ENCODE measurements at places on chromosomes 5 and 9.
A peak's percentile ranks its signal among the peaks of the same experiment; 100 is the strongest.

DNA sequence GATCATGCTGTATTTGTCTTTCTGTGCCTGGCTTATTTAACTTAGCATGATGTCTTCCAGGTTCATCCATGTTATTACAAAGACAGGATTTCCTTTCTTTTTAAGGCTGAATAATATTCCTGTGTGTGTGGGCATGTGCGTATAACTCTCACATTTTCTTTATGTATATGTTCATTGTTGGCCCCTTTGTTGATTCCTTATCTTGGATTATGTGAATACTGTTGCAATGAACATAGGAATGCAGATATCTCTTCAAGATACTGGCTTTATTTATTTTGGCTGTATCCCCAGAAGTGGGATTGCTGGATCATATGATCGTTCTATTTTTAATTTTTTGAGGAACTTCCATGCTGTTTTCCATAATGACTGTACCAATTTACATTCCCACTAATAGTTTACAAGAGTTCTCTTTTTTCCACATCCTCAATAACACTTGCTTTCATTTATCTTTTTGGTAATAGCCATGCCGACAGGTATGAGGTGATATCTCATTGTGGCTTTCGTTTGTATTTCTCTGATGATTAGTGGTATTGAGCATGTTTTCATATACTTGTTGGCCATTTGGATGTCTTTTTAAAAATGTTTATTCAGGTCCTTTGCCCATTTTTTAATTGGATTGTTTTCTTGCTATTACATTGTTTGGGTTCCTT lies 38.0 kb downstream of the CREBRF start:
- no peak for DNase-seq

DNA sequence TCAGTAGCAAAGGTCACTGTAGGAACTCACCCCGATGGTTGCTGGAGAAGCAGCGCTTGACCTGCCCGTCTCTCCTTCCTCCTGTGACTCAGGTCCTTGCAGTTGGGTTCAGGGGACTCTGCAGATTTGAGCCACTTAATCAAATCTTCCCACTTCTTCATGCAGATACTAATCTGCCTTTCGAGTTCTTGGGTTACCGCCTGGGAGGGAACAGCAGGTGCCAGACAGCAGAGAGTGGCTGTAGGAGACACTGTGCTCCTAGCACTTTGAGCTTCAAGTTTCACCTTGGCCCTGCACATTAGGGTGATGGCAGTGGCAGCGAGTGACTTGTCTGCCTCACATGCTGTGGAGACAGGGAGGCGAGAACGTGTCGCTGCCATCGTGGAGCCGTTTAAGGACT lies 478.3 kb downstream of the PSAT1 start:
- DNase-seq, result no peak

GRCh38 chr5:128706269-128706668 lies 168.2 kb upstream of the FBN2 start:
- no peak for DNase-seq

DNA sequence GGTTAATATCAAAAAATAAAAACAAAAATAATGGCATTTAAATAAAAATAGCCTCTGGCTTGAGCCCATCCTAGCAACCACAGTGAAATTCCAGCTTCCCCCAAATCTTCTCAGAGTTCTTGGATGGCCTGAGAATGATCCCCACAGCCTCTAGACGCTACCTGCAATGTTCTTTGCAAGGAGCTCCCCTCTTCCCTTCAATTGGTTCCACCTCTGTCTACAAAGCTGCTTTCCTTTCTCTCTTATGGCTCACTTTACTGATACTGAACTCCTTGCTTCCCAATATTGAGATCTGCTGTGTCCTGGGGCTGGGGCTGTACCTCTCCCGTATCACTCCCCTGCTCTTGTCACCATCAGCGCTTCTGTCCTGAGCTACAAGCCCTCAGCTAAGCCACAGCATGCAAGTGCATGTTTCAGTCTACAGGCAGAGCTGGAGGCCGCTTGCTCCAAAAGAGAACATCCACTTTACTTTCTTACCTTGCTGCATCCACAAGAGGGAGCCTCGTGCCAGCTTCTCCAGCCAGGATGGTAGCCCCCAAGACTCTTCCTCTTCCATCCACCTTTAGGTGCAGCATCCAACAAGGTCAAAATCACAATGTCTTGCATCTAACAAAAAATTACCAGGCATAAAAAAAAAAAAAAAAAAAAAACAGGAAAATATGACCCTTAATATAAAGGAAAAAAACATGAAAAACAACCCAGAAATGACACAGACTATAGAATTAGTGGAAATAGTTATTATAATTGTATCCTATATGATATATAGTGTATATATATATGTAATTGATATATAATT lies 57.4 kb upstream of the PRSS3 start:
- DNase-seq, result peak; percentile 19

GRCh38 chr9:21933281-21933680 lies 60.9 kb downstream of the CDKN2A start:
- no peak for DNase-seq

DNA sequence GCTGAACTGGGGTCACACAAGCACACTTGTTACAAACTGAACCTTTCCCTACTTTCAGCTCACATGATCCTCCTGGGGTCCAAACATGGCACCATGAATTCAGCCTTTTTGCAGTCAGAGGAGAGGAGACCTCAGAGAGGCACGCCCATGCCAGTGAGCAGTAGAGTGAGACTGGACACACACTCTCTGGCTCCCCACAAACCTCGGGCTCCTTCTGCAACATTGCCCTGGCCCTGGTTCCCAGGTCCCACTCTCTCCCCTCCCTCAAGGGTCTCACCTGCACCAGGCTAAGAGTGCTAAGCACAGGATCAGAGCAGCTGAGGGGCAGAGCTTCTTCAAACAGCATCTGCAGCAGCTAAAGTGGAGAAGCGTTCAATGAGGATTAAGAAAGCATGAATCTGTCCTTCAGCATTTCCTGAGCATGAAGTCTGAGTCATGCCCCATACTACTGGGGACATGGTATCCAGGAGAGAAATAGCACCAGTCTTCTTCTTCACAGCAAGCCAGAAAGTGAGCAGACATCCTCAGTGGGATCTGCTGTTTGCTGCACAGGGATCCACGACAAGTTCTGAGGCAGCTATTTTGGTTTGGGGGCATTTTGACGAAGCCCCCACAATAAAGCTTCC lies 27.2 kb downstream of the SLC35A4 start:
- no peak for DNase-seq

- no peak for DNase-seq
Observed at GRCh38 chr5:91486638-91487037, 103.5 kb upstream of the ARRDC3 start.

GRCh38 chr5:31133488-31133887 lies 60.0 kb upstream of the CDH6 start:
- DNase-seq, result no peak

GRCh38 chr9:18216376-18216775 lies 257.6 kb upstream of the ADAMTSL1 start:
- no peak for DNase-seq

GRCh38 chr5:109741390-109741789 lies 51.7 kb downstream of the MAN2A1 start:
- DNase-seq, result no peak

DNA sequence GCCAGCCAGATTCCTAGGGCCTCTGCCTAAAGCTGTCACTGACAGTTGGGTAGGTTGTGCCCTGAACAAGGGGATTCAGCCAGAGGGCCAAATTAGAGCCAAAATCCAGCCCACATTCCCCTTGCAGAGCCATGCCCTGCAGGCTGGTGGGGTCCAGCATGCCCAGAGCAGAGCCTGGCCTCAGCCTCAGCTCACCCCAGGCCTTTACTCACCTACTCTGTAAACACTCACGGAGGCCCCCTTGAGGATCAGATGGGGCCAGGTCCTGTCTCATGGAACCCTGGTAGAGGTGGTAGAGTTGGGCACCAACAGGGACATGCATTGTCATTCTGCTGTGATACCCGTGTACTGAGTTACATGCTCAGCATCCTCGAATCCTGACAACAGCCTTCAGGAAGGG lies 74.9 kb downstream of the LMX1B start:
- no peak for DNase-seq

DNA sequence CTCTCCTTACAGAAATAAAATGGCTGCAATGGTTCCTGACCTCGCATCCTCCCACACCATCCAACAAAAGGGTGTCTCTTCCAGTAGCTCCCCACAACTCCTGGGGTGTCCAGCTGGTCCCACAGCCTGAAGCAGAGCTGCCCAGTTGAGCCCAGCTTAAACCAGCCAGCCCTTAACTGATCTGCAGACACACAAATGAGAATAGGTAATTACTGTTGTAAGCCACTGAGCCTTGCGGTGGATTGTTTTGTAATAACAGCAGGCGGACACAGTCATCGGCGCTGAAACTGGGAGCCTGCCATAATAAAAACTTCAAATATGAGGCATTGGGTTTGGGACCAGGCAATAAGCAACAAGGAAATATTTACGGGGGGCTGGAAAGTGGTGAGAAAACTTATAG lies 10.4 kb upstream of the ZBTB43 start:
- no peak for DNase-seq

- no peak for DNase-seq
Observed at GRCh38 chr5:123597018-123597417, 85.0 kb downstream of the CSNK1G3 start.

DNA sequence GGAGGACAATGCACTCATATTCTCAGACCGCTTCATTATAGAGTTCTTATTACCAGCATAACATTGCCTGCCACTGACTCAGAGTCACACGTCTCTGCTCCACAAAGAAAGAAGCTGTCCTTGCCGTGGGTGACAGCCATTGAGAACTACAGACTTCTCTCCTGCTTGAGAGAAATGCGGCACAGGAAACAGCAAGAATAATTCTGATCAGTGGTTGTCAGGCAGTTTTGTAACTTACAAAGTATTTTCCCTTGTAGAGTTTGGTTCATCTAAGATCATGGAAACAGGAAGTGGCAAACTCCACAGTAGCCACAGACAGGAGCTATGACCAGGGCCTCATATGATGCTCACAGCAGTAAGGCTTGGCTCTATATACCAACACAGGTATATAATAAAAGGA lies 47.0 kb downstream of the KCNV2 start:
- DNase-seq, result peak; percentile 34

- DNase-seq, result no peak
Observed at GRCh38 chr9:93668261-93668871, 92.0 kb downstream of the PHF2 start.

GRCh38 chr5:2269656-2270055 lies 386.9 kb upstream of the IRX4 start:
- no peak for DNase-seq

GRCh38 chr5:119389288-119390030 lies 33.6 kb downstream of the TNFAIP8 start:
- no peak for DNase-seq

- DNase-seq, result no peak
Observed at GRCh38 chr5:180873615-180874520, 12.8 kb upstream of the ZFP62 start.

GRCh38 chr5:113283558-113283957 lies 151.2 kb downstream of the TSSK1B start:
- no peak for DNase-seq

- DNase-seq, result no peak
Observed at GRCh38 chr5:18213666-18214065, 579.4 kb downstream of the TAF11L14 start.

GRCh38 chr9:120464887-120465421 lies 115.0 kb downstream of the CDK5RAP2 start:
- DNase-seq, result no peak

DNA sequence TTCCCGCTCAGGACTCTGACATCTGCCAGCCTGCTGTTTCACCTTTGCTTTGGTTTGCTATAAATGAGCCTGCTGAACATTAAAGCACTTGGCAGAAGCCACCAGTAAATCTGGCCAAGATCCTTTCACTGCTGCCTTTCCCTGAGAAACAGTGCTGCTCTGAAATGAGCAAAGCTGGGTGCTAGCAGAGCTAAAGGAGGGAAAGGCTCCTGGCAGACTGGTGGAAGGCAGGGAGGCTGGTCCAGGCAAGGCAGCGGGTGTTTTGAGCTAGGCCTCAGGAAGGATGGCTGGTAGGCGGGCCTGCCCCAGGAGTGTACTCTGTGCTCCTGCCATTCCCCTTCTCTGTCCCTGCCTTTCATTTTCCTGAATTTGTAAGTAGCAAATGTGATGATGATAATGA lies 52.5 kb upstream of the PTGS1 start:
- DNase-seq, result no peak

DNA sequence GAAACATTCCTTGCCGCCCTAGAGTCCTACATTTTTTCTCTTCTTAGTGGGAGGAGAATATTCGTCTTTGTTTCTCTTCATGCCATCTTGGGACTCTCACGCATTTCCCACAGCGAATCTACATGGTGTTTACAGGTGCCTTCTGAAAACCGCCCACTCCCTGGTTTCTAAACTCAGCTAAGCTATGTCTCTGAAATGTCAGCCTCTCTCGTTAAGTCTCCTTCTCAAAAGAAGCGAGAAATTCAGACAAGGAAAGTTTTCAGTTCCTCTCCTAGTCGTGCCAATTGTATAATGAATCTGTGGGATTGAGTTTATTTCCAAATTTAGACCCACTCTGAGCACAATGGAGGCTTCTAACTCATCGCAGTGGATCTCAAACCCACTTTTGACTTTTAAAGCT lies 186.8 kb upstream of the NFIB start:
- no peak for DNase-seq

DNA sequence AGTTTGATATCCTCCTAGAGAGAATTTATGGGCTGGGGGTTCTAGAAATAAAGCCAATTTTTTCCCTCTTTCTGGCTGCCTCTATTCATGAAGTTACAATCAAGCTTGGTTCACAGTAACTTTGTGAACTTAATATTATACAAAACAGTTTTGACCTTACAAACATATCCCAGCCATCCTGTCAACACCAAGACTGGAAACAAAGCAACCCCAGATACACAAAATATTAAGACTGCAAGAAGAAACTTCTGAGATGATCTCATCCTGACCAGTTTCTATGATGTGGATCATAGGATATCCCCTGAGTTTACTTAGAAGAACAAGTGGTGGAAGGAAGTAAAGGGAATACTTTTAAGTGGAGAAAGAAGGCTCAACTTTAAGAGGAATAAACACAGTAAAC lies 28.3 kb upstream of the CER1 start:
- no peak for DNase-seq

GRCh38 chr5:139637438-139638089 lies 10.6 kb upstream of the CXXC5 start:
- DNase-seq, result peak; percentile 71

- no peak for DNase-seq
Observed at GRCh38 chr9:31536471-31536870, 848.0 kb upstream of the ACO1 start.

- no peak for DNase-seq
Observed at GRCh38 chr9:108297073-108297472, 558.7 kb downstream of the ACTL7B start.

Data from activated naive CD8-positive, alpha-beta T cell treated with anti-CD3 and anti-CD28 coated beads for 36 hours (primary cell).